NK-92 treated with Interleukin-12 subunit alpha and Interleukin-12 subunit beta, amount 100 ng/mL, for 24 hours (cell line): ENCODE measurements at places on chromosomes 7 and 10.

GRCh38 chr10:110613996-110614495 lies 30.1 kb upstream of the RBM20 start:
- DNase-seq, result no peak

- no peak for DNase-seq
Observed at GRCh38 chr7:112981966-112982365, 104.7 kb downstream of the GPR85 start.

DNA sequence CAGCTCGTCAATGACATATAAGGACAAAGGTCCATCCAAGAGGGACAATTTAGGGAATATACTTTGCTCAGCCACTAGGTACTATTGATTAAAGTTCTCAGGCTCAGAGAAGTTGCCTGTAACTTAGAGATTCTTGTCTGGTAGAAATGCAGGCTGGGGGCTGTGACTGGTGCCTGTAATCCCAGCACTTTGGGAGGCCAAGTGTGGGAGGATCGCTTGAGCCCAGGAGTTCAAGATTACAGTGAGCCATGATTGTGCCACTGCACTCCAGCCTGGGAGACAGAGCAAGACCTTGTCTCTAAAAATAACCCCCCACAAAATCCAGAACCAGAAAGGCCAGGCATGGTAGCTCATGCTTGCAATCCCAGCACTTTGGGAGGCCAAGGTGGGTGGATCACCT lies 36.2 kb upstream of the ACTR3B start:
- DNase-seq, result no peak

DNA sequence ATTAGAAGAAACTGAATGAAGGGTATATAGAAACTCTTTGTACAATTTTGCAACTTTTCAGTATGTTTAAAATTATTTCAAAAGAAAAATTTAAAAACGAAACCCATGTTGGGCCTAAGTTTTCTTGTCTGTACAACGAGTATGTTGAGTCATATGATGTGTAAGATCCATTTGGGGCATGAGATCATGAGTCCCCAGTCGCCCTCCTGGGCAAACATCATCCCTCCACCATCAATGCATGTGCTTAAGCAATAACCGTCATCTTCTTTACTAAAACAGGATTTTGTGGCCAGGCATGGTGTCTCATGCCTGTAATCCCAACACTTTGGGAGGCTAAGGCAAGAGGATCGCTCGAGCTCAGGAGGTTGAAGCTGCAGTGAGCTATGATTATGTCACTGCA lies 54.2 kb upstream of the CDCA7L start:
- no peak for DNase-seq

DNA sequence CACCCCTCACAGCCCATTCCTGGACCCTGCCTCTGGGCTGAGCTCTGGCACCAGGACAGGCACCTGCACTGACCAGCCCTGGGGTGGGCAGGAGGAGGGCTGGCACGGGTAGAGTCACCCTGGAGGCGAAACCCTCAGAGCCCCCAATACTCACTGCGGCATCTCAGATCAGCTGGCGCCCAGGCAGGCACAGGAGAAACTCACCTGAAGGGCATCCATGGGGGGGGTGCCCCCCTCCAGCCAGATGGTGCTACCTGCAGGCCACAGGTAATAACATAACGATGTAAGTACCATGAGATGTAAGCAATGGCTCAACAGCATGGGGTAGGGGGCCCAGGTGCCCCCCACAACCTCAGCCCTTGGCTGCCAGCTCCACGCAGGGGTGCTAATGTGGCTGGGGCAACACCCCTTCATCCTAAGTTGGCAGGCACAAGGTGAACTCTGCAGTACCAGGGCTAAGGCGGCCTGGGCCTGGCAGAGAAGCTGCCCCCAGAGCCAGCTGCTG lies 12.1 kb upstream of the PYROXD2 start:
- DNase-seq, result no peak

GRCh38 chr7:134703782-134704181 lies 57.1 kb downstream of the BPGM start:
- no peak for DNase-seq

DNA sequence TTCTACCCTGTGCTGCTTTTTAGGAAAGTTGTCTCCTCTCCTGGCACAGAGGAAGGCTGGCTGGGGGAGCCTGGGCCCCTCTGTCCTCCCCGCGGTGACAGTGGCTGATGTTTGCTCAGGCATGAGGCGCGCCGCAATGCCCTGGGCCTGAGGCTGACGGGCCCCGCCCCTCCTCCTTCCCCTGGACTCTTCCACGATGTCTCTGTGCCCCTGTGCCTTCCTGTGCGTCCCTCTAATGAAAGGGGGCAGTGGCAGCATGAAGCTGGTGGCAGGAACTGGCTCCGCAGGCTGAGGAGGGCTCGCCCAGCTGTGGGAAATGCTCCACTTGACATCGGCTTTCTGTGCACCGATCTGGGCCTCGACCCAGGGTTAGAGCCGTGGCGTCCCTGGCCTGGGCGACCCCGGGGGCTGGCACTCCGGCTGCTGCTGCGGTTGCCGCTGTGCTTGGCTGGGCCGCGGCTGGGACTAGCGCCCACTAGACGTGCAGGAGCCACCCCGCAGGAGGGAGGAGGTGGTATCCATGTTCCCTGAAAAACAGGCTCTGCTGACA lies 67.9 kb downstream of the ZNF680 start:
- no peak for DNase-seq

- no peak for DNase-seq
Observed at GRCh38 chr7:150848561-150849115, 3.7 kb upstream of the AOC1 start.

- no peak for DNase-seq
Observed at GRCh38 chr10:127649642-127650041, 87.3 kb upstream of the FOXI2 start.

DNA sequence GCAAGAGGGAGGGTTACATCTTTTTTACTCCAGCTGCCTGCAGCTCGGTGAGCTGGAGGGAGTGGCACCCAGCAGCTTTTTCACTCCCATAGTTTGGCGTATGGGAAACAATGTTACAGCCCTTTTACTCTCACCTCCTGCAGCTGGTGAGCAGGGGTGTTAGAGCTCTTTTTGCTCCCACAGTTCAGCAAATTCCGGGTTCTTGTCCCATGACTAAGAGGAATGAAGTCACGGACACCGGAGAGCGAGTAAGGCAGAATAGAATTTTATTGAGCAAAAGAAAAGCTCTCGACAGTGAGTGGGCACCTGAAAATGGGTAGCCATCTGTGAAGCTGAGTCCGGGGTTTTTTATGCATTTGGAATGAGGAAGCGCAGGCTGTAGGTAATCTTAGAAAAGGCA lies 446.6 kb downstream of the GFRA1 start:
- DNase-seq, result no peak

DNA sequence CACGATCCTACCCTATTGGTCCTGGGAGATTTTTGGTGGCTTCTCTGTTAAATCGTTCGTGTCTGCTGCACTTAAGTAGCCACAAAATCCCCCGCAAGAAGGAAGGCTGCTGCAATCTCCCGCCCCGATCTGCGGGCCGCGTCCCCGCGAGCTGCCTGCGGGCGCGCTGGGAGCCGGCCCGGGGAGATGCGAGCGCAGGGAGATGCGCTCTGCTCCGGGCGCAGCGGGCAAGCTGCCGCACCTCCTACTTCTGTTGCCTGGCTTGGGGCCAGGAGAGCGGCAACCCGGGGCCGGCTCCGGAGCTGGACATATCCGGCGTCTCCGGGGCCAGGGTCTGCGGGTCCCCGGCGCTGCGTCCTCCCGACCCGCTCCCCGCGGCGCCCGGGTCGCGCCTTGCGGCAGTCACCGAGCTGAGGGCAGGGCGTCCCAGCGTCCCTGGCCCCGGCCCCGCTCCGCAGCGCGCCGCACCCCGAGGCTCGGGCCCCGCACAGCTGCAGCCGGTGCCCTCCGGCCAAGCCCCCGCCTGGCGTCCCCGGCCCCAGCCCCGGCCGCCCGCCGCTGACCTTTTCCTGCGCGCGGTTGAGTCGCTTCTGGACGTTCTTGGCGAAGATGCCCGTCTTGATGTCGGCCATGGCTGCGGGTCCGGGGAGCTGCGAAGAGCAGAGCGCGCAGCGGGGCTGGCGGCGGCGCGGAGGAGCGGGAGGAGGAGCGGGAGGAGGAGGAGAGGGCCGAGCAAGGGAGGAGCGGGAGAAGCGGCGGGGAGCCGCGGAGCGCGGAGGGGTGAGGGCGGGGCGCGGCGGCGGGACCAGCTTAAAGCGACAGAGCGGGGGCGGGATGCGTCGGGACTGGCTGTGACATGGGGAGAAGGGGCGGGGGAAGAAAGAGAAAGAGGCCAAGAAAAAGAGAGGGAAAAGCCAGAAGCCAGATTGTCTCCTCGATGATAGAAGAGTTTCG lies at the start of gene AMPH:
AMPH (minus strand) TSS at position 654 of the 954 bp plus-strand sequence; CDS start at position 632, 22 bp downstream.
- no peak for DNase-seq

DNA sequence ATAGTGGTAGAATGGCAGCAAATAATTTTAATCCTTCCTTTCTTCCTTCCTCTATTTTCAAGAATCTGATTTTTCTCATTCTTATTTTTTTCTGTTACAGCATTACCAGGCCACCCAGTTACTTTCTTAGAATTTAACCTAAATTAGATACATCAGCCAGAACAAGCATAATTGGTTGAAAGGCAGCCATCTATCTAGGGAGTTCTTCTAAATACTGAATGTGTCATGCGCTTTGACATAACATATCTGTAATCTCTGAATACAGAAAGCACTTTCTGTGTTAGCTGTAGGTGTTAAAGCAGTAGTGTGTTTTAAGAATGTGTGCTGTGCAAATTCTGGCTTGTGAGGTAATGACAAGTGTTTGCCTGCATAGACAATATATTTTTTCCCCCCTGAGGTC lies 97.3 kb downstream of the BTRC start:
- DNase-seq, result no peak

DNA sequence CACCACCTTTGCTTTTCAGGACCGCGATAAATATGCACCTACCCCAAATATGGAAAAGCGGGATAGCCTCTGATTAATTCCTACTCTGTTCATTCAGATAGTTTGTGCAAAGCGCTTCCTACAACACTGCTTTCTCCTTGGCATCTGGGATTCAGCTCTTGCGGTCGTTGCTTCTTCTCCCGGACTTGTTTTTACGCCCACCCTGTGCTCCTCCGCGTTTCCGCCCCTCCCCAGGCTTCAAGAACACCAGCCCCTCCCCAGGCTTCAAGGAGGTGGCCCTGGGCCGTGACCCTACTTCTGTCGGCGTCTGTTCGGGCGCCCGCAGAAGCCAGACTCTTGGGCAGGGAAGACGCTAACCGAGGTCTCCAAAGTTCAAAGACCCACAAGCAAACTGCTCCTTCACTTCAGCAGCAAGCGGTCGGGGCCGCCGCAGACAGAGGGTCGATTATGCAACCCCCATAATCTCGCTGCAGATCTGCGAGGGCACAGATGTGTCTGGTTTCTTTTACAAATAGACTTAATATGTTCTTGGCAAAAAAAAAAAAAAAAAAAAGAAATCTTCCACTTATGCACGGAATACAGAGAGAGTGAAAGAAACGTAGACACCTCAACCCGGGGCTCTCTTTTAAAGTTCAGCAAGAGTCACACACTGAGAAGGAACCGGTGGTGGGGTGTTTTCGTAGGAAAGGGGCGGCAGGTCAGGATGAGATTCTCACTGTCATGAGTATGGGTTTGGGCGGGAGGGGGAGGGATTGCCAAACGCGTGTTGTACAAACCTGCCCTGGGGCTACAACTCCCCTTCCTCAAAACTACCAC lies 1.9 kb downstream of the DLX5 start:
- no peak for DNase-seq

- DNase-seq, result no peak
Observed at GRCh38 chr7:149310113-149310836, 48.3 kb downstream of the ZNF783 start.

DNA sequence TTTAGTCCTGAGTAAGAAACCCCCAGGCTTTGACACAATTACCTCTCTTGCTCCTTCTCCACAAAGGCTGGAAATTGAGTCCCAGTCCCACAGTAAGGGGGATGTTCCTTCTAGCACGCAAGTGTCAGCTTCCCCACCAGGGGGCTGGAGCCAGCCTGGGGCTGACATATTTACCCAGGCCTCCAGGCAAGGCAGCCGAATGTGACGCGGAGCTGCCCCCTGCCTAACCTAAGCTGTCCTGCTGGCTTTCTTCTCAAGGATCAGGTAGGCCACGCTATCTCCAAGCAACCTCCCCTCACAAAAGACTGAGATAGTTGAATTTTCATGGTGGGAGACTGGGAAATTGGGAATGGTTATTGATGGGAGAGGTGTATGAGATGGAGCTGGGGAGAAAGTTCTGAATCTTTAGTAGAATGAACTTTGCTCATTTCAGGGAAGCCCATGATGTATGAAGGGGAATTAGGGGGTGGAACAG lies 19.2 kb upstream of the BMPER start:
- no peak for DNase-seq

DNA sequence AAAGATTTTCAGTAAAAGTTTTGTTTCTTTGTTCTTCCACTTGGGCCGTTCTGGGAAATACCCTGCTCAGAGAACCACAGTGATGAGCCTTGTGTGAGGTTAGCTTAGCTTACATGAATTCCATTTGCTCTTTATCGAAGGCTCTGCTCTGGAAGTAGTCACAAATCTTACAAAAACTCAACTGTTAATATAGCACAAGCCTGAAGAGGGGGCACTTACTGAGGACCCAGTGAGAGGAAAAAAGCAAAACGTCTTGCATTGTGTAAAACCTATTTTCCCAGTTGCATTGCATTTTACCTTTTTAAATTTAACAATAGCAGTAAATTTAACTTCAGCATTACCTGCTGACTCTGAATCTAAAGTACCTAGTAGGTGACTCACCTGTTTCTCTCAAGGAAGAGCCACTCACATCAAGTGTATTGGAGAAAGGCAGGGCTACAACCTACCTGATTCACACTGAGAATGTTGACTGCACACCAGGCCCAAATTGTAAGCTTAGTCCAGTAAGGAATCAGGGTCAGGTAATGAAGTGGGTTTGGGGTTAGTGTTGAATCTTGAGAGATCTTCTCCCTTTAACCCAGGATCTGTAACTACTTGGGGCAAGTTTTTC lies 42.3 kb downstream of the PPP1R17 start:
- no peak for DNase-seq

DNA sequence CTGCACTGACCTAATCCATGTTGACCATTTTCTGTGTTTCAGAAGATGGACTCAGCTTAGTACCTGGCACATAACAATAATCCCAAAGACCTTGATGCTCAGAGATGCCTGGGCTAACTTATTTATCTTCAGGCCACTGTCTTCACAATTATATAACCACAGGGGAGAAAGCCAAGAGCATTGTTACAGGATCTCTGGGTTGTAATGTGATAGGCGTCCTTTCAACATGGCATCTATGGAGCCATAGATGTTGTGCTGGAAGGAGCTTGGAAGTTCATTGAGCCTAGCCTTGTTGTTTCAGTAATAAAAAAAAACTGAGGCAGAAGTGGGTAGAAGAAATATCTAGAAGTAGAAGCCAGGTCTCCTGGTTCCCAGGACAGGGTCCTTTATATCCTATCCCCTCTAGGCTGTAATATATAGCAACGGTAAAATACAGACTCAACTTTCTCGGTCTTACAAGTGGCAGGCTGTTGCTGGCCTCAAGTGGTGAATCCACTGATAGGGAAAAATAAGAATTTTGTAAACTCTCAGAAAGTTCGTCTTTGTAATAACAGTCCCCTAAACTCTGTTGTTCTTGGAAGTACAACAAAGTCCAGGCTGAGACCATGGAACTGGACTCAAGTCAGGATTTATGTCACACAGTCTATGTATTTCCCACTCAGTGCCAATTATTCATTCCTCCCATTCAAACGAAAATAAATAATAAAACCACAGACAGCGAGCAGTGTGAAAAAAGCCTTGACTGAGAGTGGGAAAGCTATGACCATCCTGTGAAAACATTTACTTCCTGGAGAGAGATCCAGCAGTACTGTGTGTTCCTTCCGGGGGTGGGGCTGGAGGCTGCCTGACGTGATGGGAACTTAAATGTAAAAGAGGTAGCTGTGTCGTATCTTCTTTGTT lies 277.6 kb downstream of the REEP3 start:
- no peak for DNase-seq

- no peak for DNase-seq
Observed at GRCh38 chr10:32927750-32928149, 30.3 kb downstream of the ITGB1 start.
